Dorsolateral prefrontal cortex (tissue), 122 donors: ENCODE measurements at places on chromosomes 3 and 15.

DNA sequence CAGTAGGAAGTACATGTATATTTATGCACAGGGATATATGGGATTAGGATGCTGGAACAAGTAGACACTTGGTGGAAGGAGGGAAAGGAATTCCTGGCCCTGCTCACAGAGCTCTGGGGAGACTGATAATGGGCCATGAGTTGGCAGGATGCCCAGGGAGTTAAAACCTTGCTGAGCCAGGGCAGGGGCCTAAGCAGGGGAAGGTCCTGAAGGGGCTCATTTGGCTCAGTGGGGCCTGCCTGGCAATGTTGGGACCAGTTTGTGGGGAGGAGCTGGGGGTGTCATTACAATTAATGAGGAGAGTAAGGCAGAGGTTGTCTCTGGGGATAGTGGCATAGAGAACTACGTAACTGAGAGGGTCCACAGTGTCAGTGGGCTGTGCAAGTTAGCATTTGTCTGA is 124.2 kb upstream of the ADPGK start:
- DNase-seq: no peak

DNA sequence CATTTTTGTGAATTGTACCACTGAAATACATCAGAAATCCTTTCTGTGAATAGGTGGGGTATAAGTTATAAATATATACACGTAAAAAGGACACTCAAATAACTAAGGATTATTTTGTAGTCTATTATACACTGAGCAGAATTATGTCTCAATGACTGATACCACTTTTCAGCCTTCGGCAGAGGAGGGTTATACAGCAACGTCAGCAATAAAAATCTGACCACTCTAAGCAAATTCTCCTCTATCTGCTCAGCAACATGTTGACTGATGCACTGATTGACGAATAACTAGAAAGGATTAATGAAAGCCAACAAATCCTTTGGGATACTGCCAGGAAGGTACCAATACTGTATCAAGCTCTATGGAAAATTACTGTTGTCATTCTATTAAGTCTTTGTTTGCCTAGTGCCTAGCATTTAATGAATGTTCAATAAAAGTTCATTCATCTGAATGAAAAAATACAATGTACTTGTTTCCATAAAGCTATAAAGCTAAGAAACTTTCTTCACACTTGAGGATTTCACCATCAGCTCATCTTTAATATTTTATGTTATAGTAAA is 5.2 kb downstream of the ARPP19 start:
- DNase-seq: no peak

DNA sequence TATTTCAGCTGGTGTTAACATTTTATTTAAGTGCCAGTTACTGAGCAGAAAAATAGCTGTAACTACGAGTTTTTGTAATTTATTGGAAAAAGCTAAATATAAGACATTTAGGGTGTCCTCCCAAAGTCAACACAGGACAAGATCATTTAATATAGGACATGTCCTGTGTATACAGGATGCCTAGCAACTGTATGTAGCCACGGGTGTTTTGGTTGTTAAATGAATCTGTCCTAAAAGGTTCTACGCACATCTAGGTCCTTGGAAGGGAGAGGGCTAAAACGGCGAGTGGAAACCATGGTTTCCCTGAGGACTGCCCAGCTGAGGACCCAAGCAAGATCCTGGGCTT is 565 bp upstream of the ZNF621 start:
- no peak for DNase-seq

GRCh38 chr3:12947504-12948369 is 106.4 kb upstream of the RPL32 start:
- no peak for DNase-seq

DNA sequence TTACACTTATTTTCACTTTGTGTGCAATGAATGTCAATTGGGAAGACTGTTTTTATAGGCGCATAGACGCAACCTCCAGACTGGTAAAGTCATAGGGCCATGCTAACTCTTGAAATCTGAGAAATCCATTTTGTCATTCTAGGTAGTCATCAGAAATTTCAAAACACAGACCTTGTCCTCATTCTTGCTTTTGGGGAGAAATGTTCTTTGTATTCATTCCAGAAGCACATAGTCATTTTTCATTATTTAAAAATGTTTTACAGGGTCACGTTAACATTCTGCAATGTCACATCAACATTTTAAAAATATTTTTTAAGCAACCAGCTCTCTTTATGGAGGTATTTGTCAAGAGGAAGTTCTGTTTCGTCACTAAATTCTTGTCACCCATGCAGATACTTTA is 898.4 kb downstream of the PDCD6IP start:
- DNase-seq: no peak

- no peak for DNase-seq
Measured at GRCh38 chr3:70607469-70607868, 295.0 kb upstream of the MDFIC2 start.

DNA sequence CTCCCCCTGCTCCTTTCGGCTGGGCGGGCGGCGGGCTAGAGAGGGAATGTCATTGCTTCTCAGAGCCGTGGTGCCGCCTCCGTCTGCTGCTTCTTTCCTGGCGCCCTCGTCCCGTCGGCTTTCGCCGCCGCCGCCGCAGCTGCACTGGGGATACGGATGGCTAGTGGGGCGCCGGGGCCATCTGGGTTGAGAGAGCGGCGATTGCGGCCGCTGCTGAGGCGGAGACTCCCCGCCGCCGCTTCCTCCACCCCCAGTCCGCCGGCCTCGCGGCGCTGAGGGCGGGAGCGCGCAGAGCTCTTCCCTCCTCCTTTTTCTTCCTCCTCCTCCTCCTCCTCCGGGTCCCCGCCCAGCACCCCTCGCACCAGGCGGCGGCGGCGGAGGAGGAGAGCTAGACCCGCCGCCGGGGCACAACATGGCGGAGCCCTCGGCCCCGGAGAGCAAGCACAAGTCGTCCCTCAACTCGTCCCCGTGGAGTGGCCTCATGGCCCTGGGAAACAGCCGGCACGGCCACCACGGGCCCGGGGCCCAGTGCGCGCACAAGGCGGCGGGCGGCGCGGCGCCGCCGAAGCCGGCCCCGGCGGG is at the start of gene STT3B:
Gene STT3B, plus strand, starts transcription at position 339 of the 582 bp plus-strand sequence. Its CDS starts 74 bp downstream, at position 413.
- DNase-seq: no peak

DNA sequence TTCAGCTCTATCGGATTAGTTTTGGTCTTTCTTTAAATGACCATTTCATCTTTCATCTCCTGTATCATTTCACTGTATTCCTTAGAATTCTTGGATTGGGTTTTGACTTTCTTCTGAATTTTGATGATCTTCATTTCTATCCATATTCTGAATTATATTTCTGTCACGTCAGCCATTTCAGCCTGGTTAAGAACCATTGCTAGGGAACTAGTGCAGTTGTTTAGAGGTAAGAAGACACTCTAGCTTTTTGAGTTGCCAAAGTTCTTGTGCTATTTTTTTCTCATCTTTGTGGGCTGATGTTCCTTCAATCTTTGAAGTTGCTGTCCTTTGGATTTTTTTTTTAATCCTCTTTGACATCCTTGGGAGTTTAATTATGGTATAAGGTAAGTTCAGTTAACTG is 54.6 kb downstream of the STRIT1 start:
- DNase-seq: no peak

DNA sequence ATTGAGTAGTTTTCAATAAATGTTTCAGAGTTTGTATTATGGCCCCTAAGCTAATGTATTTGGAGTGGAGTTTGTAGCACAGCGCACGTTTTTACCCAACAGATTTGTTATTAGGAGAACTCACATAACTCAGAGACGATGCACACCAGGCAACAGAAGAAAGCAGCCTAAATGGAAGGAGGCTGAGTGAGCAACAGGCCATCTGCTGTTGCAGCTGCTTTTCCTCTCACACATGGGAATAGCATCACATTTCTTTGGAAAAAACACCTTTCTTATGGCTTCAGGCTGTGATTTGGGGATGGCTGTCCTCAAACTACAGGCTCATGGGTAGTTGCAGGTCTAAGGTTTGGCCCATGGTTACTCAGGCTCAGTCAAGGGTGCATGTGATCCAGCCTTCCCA is 469.3 kb upstream of the MCTP2 start:
- DNase-seq: no peak

DNA sequence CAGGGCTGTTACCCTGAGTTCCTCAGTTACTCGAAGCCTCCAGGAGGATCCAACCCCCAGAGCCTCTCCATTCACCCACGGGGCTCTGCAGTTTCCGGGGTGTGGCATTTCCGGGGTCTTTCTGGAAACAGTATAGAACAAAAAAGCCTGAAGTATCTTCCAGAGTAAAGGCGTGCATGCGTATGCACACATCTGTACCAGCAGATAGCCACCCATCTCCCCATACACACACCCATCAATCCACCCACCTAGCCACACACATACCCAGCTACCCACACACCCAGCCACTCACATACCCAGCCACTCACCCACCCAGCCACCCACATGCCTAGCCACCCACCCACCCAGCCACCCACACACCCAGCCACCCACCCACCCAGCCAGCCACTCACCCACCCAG is 2.9 kb upstream of the DNAJB8 start:
- DNase-seq: no peak

GRCh38 chr3:8838234-8838633 is 68.8 kb upstream of the OXTR start:
- DNase-seq: no peak

GRCh38 chr3:77042882-77043281 is 3.0 kb downstream of the ROBO2 start:
- no peak for DNase-seq
